ENCODE measurements at places on chromosomes 12 and 14. TPM values are rescaled to one million over a fixed set of nuclear protein-coding genes. Genes with fewer than 3 reads are reported as not detected.
A peak's percentile ranks its signal among the peaks of the same experiment; 100 is the strongest.

DNA sequence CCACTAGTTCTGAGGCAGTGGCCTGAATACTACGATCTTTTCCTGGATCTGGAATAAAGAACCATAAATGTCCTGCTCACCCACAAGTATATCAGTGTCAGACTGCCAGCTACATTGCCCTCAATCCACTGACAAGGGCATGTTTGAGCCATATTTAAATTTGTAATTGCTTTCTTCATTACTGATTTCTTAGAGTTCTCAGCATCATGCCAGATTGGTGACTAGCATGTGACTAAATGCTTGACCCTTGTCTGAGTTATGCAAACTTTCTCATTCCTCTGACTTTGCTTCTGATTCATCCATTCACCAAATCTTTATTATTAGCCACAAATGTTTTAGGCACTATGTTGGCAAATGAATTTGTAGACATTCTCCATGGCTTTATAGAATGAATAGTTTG lies 143.6 kb upstream of the SLC16A7 start:
- peak; percentile 86 for DNase-seq

- DNase-seq = no peak
Observed at GRCh38 chr14:39772627-39773026, 340.4 kb upstream of the FBXO33 start.

- DNase-seq = peak; percentile 69
Observed at GRCh38 chr12:32148372-32148771, 41.7 kb downstream of the BICD1 start.

The BICDL1 gene
- 5.8 TPM for total RNA-seq

The SLC24A4 gene
- not detected for total RNA-seq

- no peak for DNase-seq
Observed at GRCh38 chr14:63413009-63413408, 94.3 kb upstream of the GPHB5 start.

DNA sequence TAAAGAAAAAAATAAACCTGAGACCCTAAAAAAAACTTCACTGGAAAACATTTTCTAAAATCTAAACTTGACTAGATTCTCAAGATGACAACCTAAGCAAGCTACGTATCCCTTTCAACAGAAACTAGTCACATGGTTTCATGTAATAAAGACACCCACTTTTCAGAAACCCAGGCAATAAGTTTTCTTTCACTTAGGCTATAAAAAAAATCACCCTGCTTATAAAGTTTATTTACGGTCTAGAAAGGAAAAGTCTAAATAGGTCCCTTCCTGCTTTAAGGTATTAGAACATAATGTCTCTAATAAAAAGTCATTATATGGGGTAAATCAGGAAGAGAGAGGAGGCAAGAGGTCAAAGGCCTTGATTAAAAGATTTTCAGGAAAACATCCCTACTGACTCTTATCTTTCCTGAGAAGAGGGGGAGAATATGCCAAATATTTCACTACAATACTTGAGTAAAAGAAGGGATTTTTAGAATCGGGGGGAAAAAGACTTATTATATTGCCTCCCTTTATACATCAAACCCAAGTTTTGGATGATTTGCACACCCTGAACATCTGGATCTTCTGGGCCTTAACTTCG lies 9.5 kb downstream of the CLIP1 start:
- no peak for DNase-seq

- DNase-seq = no peak
Observed at GRCh38 chr14:36019126-36019525, 157.4 kb downstream of the PTCSC3 start.

The KRT5 gene
- total RNA-seq = not detected

GRCh38 chr12:46371718-46372543 lies 642 bp downstream of the SLC38A2 start:
- DNase-seq = peak; percentile 35

The NINJ2 gene
- not detected for total RNA-seq

DNA sequence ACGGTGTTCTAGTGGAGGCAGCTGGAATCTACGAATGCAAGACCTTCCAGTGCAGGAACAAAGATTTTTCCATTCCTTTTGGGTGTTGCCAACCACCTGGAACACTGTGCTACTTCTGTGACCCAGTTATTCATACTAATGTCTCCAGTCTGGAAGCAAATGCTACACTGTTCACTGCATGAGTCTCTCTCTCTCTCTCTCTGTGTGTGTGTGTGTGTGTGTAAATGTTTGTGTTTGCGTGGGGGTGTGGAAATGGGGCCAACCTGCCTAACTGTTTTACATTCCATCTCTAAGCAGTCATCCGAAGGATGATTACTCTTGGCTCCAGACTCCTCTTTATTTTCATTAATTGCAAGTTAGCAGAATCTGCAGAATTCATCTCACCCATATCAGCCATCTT lies 29.9 kb upstream of the YBX3 start:
- DNase-seq = peak; percentile 56

DNA sequence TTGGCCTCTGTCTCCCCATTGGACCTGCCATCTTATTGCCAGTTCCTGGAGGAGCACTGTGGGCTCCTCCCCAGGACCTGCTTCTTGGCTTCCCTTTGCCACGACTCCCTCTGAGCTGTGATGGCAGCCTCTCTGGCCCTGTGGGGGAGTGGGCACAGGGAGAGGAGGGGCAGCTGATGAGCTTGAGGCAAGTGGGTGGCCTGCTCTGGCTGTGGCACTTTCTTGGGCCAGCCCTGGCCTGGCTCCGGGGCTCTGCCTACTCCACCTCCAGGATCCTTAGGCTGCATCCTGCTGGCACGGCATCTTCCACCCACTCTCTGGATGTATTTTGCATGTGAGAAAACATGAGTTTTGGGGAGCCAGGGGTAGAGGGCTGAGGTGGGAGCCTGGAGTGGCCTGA lies 32.6 kb upstream of the MUCL1 start:
- DNase-seq = no peak

DNA sequence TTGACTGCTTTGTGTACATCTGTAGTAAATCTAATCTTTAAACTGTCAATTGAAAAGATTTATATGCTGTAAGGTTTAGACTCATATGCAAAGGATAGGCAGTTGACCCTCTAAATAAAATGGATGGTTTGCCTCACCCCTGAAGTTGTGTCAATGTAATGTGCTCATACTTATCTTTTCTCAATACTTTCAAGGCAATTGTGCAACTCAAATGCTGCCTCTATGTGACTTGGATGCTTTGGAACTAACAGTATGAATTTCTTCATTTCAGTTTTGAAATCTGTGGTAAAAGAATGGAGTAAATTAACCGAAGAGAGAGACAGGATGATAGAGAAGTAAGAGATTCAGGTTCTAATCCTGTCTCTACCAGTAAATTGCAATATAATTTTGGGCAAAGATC lies 9.7 kb downstream of the PDE6H start:
- no peak for DNase-seq

GRCh38 chr12:97597031-97597751 lies 134.6 kb downstream of the RMST start:
- no peak for DNase-seq
